ENCODE measurements at places on chromosomes 16 and 17.

DNA sequence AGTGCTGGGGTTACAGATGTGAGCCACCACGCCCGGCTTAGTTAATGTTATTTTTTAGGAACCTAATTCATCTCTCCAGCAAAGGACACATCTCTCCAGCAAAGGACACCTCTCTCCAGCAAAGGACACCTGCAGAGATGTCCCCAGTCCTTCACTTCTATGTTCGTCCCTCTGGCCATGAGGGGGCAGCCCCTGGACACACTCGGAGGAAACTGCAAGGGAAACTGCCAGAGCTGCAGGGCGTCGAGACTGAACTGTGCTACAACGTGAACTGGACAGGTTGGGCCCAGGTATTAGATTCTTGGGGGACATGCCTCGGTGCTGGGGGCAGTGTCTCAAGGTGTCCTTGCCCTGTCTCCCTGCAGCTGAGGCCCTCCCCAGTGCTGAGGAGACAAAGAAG, 4.7 kb downstream of the PFAS start:
- DNase-seq = no peak

DNA sequence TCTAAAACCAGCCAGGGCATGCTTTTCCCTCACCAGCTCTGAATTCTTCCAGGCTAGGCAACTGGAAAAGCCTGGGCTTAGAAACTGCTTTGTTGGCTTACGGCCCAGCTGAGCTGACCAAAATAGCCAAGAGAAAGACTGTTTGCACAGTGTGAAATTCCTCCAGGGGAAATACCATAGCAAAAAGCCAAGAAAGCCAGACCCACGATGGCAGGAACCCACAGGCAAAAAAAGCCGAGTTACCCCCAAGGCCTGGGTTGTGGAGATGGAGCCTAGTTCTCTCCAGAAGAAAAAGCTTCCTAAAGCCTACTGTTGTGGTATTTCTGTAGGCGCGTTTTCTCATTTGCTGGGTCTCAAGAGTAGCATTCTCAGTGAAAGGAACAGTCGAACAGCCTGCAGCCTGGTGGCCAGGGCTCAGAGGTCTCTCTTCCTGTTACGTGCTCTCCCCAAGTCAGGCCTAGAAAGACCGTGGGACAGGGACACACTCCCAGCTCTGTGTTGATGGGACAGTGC, 9.2 kb downstream of the SP2 start:
- no peak for DNase-seq

DNA sequence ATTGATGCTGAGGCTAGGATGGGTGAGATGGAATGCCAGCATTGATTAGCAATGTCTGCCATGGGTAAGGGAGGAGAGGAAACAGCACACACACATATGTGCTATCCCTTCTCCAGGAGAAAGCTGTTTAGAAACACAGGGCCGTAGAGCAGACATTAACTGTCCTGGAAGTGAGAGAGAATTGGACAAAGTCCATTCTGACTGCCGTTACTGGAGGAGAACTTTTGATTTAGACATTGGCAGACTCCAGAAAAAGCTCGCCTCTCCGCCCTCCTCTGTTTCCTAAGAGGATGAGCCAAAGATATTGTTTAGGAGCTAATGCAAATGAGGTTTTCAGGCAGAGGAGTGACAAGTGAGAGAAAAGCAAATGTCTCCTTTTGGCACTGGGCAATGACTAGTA, 237.0 kb downstream of the HAPSTR1 start:
- DNase-seq = no peak

DNA sequence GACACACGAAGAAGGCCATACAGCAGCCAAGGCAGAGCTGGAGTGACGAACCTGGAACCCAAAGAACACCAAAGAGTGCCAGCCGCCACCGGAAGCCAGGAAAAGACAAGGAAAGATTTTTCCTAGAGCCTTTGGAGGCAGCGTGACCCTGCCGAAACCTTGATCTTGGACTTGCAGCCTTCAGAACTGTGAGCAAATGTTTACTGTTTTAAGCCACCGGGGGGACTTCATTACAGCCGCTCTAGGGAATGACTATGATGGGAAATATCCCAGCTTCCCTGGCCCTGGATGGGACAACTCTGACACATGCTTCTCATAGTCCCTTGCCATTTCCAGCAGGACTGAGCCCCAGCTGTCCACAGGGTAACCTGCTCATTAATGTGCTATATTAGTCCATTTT, 270.6 kb downstream of the HAPSTR1 start:
- DNase-seq = no peak

DNA sequence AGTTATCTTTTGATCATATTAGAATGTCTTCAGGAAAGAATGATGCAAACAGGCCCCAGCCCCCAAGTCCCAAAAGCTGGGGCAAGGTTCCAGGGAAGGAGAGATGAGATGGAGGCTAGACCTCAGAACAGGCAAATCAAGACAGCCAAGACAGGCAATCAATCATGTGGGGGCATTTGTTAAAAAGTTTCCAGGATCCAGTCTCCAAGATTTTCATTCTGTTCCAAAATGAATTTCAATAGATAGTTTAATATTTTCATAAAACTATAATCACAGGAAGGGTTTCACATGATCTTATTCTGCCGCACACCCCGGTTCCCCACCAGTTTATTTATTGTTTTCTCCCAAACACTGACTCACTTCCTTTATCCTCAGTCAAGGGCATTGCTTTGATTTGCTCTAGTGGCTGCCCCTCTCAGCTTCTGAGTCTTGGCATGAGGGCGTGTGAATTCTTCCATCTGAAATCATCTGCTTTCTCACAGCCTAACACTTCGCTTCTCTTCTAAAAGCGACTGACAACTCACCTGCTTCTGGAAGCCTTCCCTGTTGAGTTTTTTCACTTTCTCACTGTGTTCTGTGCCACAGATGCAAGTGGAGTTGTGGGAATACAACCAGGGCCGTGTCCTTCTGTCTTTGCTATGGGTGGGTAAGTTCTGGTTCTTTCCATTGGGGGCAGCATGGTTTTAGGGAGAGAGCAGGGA, 12.2 kb upstream of the TERF2 start:
- DNase-seq = no peak
